Upper lobe of left lung (tissue), 6 donors: ENCODE measurements at places on chromosomes 5 and 9.

- no peak for DNase-seq
- no peak overlapping the region for H3K4me3 ChIP-seq
- H3K36me3 ChIP-seq, result no peaks in the 10 kb centered on the region
- H3K4me1 ChIP-seq, result peaks cover 15% of the 10 kb centered on the region
- H3K27ac ChIP-seq, result no peak overlapping the region
Observed at GRCh38 chr5:82359272-82359671, 81.1 kb upstream of the RPS23 start.

GRCh38 chr5:155943516-155944407 lies 383.2 kb upstream of the SGCD start:
- no peaks in the 10 kb centered on the region for H3K36me3 ChIP-seq
- no peaks in the 10 kb centered on the region for H3K27me3 ChIP-seq
- no peak overlapping the region for H3K27ac ChIP-seq
- no peak overlapping the region for H3K4me3 ChIP-seq

- H3K27ac ChIP-seq, result peak overlapping the region; percentile 9
- no peak overlapping the region for H3K4me3 ChIP-seq
- H3K27me3 ChIP-seq, result no peaks in the 10 kb centered on the region
- DNase-seq, result no peak
Observed at GRCh38 chr5:132406144-132406783, 36.8 kb downstream of the SLC22A5 start.

- H3K27me3 ChIP-seq, result no peaks in the 10 kb centered on the region
- H3K4me3 ChIP-seq, result no peak overlapping the region
- H3K27ac ChIP-seq, result no peak overlapping the region
Observed at GRCh38 chr9:82923912-82924605, 138.9 kb downstream of the RASEF start.

- H3K36me3 ChIP-seq, result no peaks in the 10 kb centered on the region
- H3K27ac ChIP-seq, result no peak overlapping the region
- H3K4me3 ChIP-seq, result no peak overlapping the region
- H3K27me3 ChIP-seq, result no peaks in the 10 kb centered on the region
- no peak for DNase-seq
- H3K4me1 ChIP-seq, result no peaks in the 10 kb centered on the region
Observed at GRCh38 chr5:125883223-125883622, 540.0 kb upstream of the GRAMD2B start.

DNA sequence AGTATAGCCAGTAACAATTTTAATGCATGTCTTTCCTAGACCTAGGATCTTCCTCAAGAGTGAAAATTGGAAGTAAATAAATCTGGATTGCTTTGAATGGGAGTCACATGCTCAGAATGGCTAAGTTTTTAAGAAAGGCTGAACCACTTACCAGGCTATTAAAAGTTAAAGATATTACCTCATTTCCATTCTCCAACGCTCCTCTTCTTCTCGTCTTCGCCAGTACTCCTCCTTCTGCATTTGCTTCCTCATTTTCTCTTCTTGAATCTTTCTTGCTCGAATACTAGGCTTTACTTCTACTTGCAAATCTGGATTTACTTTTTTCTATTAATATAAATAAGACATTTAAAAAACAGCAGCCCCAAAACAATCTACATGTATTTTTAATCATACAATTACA lies 49.6 kb downstream of the ZFR start:
- H3K27me3 ChIP-seq, result no peaks in the 10 kb centered on the region
- no peaks in the 10 kb centered on the region for H3K4me1 ChIP-seq
- H3K27ac ChIP-seq, result no peak overlapping the region
- H3K36me3 ChIP-seq, result peaks cover 25% of the 10 kb centered on the region
- no peak overlapping the region for H3K4me3 ChIP-seq
- DNase-seq, result no peak

DNA sequence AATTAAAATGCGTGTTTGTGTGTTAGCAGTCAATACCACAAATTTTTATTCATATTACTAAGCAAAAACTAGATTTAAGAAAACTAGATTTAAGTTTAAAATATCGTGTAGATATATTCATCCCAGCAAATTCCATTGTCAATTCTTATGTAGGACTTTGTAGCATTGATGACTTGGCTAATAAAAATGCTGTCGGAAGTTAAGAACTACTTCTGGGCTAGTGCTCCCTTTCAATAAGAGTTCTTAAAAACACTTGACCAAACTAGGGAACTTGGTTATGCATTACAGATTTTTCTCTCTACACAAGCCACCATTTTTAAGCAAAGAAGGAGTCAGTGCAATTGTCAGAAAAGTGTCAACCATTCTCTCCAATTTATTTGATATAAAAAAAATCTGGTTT lies 68.7 kb upstream of the RAD23B start:
- H3K4me3 ChIP-seq, result no peak overlapping the region
- H3K36me3 ChIP-seq, result no peaks in the 10 kb centered on the region
- no peak overlapping the region for H3K27ac ChIP-seq
- peaks cover 5% of the 10 kb centered on the region for H3K4me1 ChIP-seq

GRCh38 chr9:124442379-124442778 lies 7.9 kb upstream of the ADGRD2 start:
- H3K27ac ChIP-seq, result no peak overlapping the region
- no peaks in the 10 kb centered on the region for H3K36me3 ChIP-seq
- no peak overlapping the region for H3K4me3 ChIP-seq
- no peaks in the 10 kb centered on the region for H3K4me1 ChIP-seq
- no peaks in the 10 kb centered on the region for H3K27me3 ChIP-seq

GRCh38 chr9:511861-512260 lies 297.2 kb downstream of the DOCK8 start:
- no peak overlapping the region for H3K4me3 ChIP-seq
- no peak overlapping the region for H3K27ac ChIP-seq
